IMR-90 (cell line): ENCODE measurements at places on chromosomes 3 and 15. TPM values are rescaled to one million over a fixed set of nuclear protein-coding genes. Genes with fewer than 3 reads are reported as not detected.

- no peak overlapping the region for H3K4me3 ChIP-seq
- H3K36me3 ChIP-seq, result no peaks in the 10 kb centered on the region
- no peak overlapping the region for H3K27ac ChIP-seq
These were observed 177.5 kb downstream of the STT3B start for GRCh38 chr3:31710123-31710803.

DNA sequence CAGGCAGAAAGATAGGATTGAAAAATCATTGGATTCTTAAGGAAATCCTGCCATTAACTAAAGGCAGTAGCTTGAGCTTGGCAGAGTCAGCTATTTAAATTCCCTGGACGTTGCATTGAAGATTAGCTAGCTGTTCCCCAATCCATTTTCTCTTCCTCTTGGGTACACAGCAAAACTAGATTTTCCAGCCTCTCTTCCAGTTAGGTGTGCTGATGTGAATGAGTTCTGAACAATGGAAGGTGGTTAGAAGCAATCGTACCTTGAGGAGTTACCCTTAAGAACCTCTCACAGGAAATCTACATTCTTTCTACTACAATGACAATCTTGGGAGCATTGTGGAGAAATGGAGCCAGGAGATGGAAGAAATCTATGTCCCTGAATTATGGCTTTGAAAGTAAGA, 383.2 kb upstream of the TBL1XR1 start:
- no peaks in the 10 kb centered on the region for H3K27me3 ChIP-seq
- no peaks in the 10 kb centered on the region for H3K4me1 ChIP-seq
- DNase-seq, result no peak
- H3K27ac ChIP-seq, result no peak overlapping the region
- H3K36me3 ChIP-seq, result no peaks in the 10 kb centered on the region

DNA sequence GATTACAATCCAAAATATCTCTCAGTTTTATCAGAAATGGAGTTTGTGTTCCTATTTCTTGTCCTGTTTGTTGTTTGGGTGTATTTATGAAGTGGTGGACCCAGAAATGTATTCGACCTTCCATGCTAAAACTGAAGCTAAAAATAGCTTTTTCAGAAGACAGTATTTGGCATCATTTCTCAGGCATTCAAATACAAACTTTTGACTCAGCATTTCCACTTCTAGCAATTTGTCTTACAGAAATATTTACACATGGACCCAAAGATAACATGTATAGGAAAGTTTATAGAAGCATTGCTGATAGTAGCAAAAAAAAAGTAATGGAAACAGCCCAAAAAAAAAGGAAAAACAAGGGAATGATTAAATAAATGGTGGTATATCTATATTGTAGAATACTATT, 156.3 kb downstream of the HCN4 start:
- peak overlapping the region; percentile 71; the same call in 1 of the 2 replicates for H3K27ac ChIP-seq
- no peaks in the 10 kb centered on the region for H3K36me3 ChIP-seq
- peaks cover 16% of the 10 kb centered on the region for H3K4me1 ChIP-seq

The FANCI gene
- total RNA-seq, result 25.6 and 34.2 TPM in 2 replicates

DNA sequence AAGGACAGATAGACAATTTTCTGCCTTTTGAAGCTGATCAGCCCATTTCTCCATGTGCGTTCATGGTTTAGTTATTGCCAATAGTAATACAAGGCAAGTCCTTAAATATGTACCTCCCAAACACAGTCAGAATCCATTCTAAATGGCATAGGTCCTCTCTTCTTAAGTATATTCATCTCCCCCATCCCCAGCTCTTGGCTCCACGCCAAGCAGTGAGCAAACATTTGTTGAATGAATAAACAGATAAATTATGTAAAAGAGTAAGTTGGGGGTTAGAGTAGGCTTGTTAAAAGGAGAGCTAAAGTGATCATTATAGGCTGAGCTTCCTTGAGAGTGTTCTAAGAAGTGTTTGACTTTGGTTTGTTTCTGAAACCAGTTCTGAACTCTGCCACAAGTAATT, 241.3 kb downstream of the ITPR1 start:
- DNase-seq, result no peak
- H3K36me3 ChIP-seq, result no peaks in the 10 kb centered on the region
- no peak overlapping the region for H3K27ac ChIP-seq
- H3K4me3 ChIP-seq, result no peak overlapping the region

DNA sequence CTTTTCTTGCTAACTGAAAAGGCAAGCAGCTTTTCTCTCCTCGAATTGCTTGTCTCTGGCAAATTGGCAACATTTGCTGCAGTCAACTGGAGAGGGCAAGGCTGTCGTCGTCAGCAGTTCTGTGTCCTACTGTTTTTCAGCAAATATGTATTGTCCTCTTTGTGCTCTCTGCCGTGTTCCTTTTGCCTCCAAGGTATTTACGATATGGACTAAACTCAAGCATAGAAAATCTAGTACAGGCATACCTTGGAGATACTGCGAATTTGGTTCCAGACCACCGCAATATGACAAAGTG, 558 bp upstream of the SLC30A4 start:
- DNase-seq, result peak; percentile 25
- H3K4me1 ChIP-seq, result no peaks in the 10 kb centered on the region
- no peaks in the 10 kb centered on the region for H3K27me3 ChIP-seq
- H3K27ac ChIP-seq, result peak overlapping the region; percentile 13
- no peaks in the 10 kb centered on the region for H3K36me3 ChIP-seq

GRCh38 chr3:15601399-15602145, at the start of the genes BTD and HACL1:
Gene BTD, plus strand, starts transcription at chr3:15601745. Its CDS starts 33,695 bp downstream, at chr3:15635440.
Gene HACL1, minus strand, starts transcription at chr3:15601569. Its CDS starts 106 bp downstream, at chr3:15601463.
- DNase-seq, result peak; percentile 99
- peak within 1 kb of the TSS; percentile 56 for H3K27ac ChIP-seq
- peaks cover 2% of the 10 kb centered on the region; the same call in 1 of the 2 replicates for H3K36me3 ChIP-seq

DNA sequence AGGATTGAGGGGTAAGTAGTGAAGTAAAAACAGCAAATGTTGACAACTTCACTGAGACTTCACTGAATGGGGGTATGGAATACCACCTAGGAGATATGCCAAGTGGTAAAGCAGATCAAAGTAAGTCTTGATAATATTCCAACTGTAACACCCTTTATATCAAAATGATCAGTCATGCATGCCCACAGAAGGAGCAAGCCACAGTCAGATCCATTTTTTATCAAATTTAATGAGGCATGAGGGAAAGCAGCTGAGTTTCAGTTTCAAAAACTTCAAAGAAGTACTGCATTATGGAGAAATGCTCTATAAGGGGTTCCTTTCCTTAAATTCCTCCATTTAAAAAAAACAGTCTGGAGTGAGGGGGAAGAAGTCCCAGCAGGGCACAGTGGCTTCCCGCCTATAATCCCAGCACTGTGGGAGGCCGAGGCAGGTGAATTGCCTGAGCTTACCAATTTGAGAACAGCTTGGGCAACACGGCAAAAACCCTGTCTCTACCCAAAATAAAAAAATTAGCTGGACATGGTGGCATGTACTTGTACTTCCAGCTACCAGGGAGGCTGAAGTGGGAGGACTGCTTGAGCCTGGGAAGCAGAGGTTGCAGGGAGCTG, 56.9 kb downstream of the TJP1 start:
- H3K4me3 ChIP-seq, result no peak overlapping the region
- H3K4me1 ChIP-seq, result no peaks in the 10 kb centered on the region; the same call in 1 of the 2 replicates
- H3K36me3 ChIP-seq, result peaks cover 30% of the 10 kb centered on the region
- H3K27ac ChIP-seq, result no peak overlapping the region

- DNase-seq, result peak; percentile 5
- H3K27ac ChIP-seq, result peak overlapping the region; percentile 21; the same call in 1 of the 2 replicates
- no peaks in the 10 kb centered on the region for H3K27me3 ChIP-seq
- H3K4me1 ChIP-seq, result peaks cover 5% of the 10 kb centered on the region
- peak overlapping the region; percentile 38 for H3K4me3 ChIP-seq
These were observed 141.9 kb upstream of the CCDC54 start for GRCh38 chr3:107235193-107235927.

DNA sequence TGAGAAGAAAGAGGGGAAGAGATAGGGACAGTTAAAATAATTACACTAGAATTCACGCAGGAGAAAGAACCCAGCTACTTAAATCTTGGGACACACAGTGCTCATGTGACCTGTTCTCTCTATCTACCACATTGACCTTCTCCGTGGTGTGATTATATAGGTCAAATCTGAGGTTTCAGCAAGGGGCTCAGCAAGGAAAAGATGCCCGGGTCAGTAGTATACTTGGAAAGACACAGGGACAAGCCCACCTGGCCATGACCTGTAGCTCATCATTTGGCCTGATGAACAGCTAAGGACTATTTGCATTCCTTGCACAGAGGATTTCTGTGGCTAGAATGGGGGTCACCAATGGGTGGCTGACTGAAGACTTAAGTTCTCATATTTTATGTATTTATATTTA, 71.9 kb downstream of the SSR3 start:
- H3K27ac ChIP-seq, result no peak overlapping the region
- H3K36me3 ChIP-seq, result no peaks in the 10 kb centered on the region
- no peak overlapping the region for H3K4me3 ChIP-seq
- no peaks in the 10 kb centered on the region; the same call in 1 of the 2 replicates for H3K27me3 ChIP-seq

GRCh38 chr15:96330064-96330449, 443 bp upstream of the NR2F2 start:
- H3K27me3 ChIP-seq, result no peaks in the 10 kb centered on the region
- H3K27ac ChIP-seq, result peak overlapping the region; percentile 82
- H3K4me1 ChIP-seq, result peaks cover 3% of the 10 kb centered on the region
- peak; percentile 89 for DNase-seq
- H3K36me3 ChIP-seq, result peaks cover 29% of the 10 kb centered on the region
- H3K4me3 ChIP-seq, result peak overlapping the region; percentile 67

DNA sequence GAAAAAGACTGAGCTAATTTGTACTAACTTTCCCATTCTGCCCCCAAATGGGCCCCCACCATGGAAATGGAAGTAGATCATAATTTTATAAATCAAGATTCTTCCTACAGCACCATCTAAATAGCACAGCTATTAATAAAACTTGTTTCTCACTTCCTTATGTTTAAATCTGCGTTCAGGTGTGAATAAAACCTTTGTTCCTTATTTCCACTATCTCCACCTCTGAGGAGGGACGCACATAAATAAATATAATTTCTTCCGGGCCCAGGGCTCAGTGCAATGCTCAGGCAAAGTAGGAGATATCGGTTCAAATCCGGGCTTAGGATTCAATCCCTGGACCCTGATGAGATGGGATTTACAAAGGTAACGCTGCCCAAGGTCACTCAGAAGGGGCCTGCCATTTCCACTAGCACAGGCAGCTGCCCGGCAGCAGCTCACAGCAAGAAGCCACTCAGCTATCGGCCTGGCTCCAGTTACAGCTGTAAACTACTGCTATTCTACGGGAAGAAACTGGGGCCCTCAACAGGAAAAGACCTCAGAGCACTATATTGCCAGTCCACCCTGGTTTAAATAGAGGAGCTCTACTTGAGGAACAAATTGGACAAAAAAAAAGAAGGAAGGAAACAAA, 52.5 kb downstream of the FOXP1 start:
- no peak overlapping the region for H3K4me3 ChIP-seq
- no peak overlapping the region for H3K27ac ChIP-seq
- H3K36me3 ChIP-seq, result no peaks in the 10 kb centered on the region

DNA sequence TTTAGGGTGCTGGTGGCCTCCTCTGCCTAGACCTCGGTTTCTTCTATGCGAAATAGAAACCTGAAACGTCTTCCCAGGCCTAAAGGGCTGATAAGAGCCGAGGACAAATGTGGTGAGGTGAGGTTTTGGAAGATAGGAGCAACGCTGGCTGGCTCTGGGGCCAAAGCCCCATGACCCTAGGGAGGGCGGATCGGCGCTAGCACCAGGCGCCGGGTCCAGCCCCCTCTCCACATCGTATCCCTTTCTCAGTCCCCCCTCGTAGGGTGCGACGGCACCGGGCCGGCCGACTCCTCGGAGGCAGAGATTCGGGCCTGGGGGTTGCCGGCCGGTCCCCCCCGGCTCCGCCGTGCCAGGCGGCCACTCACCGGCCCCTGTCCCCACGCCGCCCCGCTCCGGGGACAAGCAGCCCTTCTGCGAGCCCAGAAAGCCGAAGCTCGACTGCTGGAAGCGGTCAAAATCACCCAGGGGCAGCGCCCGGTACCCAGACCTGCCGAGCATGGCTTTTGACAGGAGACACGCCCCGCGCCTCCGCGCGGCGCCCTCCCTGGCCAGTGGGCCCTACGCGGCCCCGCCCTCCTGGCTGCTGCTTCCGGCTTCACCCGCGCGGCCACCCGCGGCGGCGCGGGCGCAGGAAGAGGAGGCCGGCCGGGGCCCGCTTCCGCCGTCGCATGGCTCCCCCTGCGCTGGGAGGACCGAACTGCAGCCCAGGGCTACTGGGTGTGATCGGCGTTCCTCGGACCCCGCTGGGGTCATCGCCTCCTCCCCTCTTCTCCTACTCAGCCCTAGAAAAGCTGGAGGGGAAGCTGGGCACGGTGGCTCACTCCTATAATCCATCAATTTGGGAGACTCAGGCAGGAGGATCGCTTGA, at the start of gene STOML1:
STOML1 (minus strand) TSS at position 570 of the 868 bp plus-strand sequence; CDS start at position 498, 72 bp downstream.
- no peaks in the 10 kb centered on the region for H3K27me3 ChIP-seq
- peaks cover 27% of the 10 kb centered on the region for H3K4me1 ChIP-seq
- H3K36me3 ChIP-seq, result no peaks in the 10 kb centered on the region
- H3K27ac ChIP-seq, result peak within 1 kb of the TSS; percentile 88
- DNase-seq, result peak; percentile 93
- H3K4me3 ChIP-seq, result peak within 1 kb of the TSS; percentile 51

GRCh38 chr15:96595951-96596350, 265.5 kb downstream of the NR2F2 start:
- no peak overlapping the region for H3K27ac ChIP-seq
- no peak overlapping the region for H3K4me3 ChIP-seq
- no peaks in the 10 kb centered on the region for H3K27me3 ChIP-seq
- H3K4me1 ChIP-seq, result no peaks in the 10 kb centered on the region

- peaks cover 5% of the 10 kb centered on the region; the same call in 1 of the 2 replicates for H3K4me1 ChIP-seq
- H3K36me3 ChIP-seq, result no peaks in the 10 kb centered on the region
- H3K4me3 ChIP-seq, result no peak overlapping the region
- peaks cover 33% of the 10 kb centered on the region for H3K27me3 ChIP-seq
These were observed 164.6 kb upstream of the HES1 start for GRCh38 chr3:193971261-193971751.

DNA sequence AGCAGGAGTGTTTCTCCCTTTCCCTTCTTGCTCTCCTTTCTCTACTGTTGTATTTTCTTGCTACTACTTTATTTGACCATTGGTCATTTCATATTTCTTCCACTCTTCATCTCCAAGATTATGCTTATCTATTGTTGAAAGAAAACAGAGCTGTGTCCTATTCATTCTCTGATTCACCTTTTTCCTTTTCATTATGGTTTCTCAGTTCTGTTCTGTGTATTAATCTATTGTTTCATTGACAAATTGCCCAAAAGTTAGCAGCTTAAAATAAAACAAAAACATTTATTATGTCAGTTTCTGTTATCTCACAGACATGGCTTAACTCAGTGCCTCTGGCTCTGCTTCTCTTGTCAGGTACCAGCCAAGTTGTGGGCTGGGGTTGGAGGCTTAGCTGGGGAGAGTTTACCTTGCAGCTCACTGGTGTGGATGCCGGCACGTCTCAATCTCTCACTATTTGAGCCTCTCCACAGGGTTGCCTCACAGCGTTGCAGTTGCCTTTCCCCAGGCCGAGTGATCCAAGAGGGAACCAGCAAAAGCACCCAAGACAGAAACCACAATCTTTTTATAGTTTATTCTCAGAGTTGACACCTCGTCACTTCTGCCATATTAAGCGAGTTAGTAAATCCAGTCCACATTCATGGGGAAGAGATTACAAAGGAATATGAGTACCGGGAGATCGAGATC, 36.9 kb upstream of the FILIP1L start:
- no peaks in the 10 kb centered on the region for H3K36me3 ChIP-seq
- H3K27ac ChIP-seq, result no peak overlapping the region
- no peak overlapping the region for H3K4me3 ChIP-seq

The PRRT3 gene
- total RNA-seq, result 0.72 and 1.4 TPM in 2 replicates
